ENCODE measurements at places on chromosomes 16 and 17.

DNA sequence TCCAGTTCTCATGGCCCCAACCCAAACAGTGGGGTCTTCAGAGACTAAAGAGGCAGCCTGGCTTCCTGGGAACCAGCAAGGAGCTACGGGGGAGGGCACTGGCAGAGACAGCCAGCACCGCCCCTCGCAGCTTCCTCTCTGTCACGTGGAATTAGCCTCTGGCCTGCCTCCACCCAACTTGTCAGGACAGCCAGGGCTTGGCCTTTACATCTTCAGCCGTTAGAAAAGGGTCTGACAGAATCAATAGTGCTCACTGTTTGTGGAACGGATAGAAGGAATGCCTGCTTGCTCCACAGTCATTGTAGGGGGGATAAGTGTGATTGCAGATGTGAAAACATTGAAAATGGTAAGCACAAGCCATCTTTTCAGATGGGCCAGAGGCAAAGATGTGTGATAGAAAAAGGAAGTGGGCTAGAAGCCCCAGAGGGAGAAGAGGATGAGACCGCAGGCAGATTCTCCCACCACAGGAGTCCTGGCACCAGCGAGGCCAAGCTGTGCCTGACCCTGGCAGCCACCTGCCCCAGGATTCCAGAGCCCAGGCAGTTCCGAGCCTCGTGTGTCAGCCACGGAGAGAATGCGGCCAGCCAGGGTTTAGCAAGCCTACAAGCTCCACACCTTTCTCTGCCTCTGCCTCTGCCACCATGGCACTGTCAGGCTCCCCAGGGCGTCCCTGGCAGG lies 18.6 kb downstream of the GRIN2C start:
- DNase-seq, result no peak

GRCh38 chr16:73605309-73605708 lies 557.4 kb upstream of the ZFHX3 start:
- DNase-seq, result no peak

DNA sequence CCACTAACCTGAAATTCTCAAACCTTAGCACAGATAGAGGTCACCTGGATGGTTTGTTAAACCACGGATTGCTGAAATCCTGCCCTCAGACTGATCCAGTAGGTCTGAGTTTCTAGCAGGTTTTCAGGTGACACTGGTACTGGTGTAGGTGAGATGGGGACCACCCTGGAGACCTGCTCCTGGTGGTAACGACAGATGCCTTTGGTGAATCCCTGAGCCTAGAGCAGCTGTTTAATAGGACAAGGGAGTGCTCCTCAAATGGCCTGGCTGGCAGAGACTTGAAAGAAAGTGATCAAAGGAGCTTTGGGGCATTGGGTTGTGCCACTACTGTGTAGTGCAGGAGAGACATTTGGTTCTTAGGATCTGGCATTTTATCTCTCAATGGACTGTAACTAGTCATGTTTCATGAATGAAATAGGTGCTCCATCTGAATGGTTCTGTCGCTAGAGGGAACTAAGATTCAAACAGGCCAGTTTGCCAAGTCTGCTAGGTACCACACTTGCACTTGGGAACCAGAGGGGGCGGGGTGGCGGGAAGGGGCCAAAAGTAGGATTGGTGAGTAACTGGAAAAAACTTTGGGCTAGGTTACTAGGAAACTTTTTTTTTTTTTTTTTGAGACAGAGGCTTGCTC lies 2.9 kb upstream of the IFI35 start:
- no peak for DNase-seq

DNA sequence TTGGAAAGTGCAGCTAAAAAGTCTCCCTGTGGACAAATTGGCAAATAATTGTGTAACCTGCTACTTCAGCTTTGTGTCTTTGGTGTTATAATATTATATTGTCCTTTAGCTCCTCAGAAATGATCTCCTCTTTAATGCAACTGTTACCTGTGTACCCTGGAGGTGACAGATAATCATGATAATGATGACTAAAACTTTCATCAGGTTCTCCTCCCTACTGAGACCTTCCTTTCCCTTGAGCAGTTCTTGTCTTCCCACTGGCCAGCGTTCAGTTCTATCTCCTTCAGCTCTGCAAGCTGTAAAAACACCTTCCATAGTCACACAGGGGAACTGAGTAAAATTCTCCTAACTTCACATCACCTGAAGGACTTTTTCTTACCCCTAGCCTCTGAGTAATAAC lies 14.7 kb downstream of the KRT12 start:
- DNase-seq, result no peak

DNA sequence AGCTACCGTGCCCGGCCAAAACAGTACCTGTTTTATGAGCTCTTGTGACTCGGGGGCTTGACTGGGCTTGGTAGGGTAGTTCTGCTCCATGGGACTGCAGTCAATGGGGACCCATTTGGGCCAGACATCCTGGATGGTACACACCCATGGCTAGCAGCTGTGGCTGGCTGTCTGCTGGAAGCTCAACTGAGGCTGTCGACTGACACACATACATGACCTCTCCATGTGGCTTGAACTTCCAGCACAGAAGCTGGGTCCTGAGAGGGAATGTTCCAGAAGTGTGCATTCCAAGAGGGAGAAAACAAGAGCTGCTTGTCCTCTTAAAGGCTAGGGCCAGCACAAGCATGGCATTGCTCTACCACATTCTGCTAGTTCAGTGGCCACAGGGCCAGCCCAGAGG lies 14.9 kb upstream of the NKD1 start:
- DNase-seq, result no peak

DNA sequence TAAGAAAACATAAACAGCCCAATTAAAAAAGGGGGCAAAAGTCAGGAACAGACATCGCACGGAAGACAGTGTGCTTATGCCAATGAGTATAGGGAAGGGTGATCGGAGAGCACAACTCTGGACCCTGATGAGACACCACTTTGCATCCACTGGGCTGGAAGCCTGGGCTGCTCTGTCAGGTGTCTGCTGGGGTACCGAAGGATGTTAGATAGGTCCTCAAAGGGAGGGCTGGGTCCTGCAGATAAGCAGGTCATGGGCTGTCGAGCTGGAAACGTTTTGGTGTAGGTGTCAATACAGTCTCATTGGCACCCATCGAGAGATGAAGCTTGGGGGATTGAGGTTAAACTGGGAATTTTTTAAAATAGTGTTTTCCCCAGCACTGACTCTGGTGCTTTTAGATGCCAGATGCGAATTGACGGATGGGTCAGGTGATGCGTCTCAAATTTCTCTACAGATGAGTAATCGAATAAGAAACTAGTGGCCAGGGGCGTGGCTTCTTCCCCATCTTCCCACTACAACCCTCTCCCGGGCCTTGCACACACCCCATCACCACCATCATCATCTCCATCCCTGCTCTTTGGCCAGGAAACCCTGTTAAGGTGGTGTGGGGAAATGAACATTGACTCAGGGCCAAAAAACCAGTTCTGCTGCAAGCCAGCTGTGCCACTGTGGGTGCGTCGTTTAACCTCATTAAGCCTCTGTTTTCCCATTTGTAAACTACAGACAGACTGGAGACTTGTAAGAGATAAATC lies 47.8 kb upstream of the IRF8 start:
- no peak for DNase-seq

- DNase-seq, result no peak
These were observed 3.3 kb upstream of the IRX5 start for GRCh38 chr16:54927125-54928015.

DNA sequence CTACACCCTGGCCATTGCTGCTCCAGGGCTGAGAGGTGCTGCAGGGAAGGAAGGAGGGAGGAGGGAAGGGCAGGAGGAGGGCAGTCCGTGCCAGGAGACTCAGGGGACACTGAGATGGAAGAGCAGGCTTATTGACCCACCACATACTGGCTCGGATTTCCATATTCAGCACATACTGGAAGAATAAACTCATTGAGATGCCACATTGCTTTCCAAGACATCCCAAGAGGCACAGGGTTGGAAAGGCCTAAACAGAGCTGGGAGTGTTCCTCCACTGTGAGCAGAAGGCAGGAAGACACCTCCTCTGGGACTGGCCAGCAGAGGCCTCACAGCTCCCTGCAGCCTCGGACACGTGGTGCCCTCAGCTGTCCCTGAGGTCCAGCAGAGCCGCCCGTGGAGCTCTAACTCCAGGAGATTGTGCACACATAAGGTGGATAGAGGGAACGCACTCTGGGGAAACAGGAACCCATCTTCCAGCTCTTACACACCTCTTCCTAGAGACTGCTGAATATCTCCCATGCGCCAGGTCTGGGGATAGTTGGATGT lies 17.4 kb downstream of the CCDC182 start:
- DNase-seq, result no peak

DNA sequence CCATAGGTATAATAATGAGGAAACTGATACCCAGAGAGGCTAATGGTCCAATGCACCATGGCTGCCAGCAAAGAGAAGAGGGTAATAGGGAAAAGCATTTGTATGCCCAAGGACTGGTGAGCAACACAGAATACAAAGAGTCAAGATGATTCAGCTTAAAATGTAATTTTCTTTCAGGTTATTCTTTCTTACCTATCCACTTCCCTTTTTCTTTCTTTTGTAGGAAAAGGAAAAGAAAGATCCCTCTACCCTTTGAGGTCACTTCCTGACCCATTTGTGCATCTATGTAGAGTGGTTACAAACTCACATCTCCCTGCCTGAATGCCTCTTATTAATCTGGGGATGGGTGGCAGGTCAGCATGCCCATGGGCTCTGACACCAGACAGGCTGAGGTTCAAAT lies 3.5 kb upstream of the PLCG2 start:
- DNase-seq, result no peak

DNA sequence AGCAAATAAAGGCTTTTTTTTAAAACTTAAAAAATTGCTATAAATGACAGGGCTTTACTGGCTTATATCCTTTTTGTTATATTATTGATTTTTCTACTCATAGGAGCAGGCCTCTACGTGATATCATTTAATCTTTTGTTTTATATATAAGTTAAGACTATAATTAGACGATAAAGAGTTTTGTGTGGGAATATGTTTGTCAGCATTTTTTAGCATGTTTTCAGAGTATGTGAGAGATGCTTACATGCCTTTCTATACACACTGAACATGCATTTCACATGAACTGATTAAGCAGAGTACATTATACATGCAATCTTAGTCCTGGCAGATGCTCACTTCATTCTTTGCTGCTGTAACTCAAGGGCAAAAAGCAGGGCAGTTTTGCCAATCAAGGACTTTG lies 7.7 kb upstream of the KRT222 start:
- no peak for DNase-seq

GRCh38 chr17:3909257-3909656 lies 7.0 kb downstream of the P2RX1 start:
- no peak for DNase-seq

DNA sequence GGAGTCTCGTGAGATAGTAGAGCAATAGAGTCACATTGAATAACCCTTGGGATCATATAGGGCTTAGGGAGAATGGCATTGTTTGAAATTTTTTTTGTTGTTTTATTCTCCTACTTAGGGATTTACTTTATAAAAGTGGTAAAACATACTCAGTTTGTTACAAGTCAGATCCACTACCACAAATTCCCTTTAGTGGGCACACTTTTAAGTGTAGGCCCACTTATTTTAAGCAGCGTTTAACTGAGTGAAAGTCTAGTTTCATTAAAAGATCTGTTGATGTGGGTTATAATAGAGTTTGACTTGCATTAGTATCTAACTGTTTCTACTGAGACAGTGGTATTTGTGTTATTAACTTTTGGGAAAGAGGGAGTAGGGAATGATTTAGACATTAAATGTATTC lies 49.3 kb downstream of the USP10 start:
- no peak for DNase-seq

DNA sequence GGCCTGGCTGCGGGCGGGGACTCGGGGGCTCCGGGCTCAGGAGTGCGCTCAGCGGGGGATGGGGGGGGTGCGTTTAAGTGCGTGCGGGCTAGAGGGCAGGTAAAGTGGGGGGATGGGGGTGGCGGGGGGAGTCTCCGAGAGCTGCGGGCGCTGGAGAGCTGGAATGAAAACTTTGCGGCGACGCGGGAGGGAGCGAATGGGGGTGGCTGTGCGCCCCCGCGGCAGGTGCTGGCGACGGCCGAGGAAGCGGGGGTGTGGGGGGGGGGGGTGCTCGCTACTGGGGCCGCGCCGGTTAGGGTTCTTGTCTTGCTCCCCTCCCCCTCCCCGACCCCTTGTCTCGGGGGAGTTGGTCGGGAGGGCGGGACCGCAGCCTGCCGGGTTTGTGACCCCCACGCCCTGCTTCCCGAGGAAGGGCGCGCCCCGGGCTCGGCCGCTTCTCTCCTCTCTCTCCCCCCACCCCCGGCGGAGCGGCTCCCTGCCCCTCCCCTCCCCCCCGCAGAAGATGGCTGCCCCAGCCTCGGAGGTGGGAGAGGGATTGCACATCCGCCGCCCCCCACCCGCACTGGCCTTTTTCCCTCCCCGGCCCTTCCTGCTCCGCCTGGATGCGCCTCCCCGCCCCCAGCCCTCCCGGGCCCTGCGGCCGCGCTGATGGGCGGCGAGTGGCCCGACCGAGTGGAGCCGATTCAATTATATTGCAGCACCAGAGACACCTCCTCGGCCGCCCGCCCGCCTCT lies 649 bp downstream of the GSE1 start:
- no peak for DNase-seq
